Cardiac fibroblast (primary cell): ENCODE measurements at places on chromosomes 13 and 19.

- DNase-seq = no peak
Observed at GRCh38 chr19:49916839-49917733, 11.9 kb upstream of the ATF5 start.

- DNase-seq = no peak
Observed at GRCh38 chr19:18269070-18269723, 5.1 kb downstream of the IQCN start.

DNA sequence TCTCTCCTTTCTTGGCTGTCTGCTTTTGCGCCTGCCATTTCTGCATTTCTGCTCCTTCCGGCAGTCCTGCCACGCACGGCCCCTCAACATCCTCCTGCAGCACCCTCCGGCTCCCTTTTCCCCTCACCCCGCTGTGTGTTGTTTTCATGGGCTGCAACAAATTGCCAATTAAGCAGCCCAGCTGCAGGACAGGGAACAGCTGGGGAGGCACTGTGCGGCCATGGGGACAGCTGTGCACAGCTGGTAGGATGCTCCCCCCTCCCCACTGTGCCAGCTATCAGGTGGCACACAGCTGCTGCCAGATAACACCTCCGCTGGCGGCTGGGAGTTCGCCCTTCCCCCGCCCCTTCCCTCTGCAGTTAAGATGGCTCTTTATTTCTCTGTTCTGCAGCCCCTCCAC is 25.4 kb downstream of the LYL1 start:
- DNase-seq = no peak

- DNase-seq = no peak
Observed at GRCh38 chr13:79407349-79407979, 1.4 kb upstream of the RBM26 start.

DNA sequence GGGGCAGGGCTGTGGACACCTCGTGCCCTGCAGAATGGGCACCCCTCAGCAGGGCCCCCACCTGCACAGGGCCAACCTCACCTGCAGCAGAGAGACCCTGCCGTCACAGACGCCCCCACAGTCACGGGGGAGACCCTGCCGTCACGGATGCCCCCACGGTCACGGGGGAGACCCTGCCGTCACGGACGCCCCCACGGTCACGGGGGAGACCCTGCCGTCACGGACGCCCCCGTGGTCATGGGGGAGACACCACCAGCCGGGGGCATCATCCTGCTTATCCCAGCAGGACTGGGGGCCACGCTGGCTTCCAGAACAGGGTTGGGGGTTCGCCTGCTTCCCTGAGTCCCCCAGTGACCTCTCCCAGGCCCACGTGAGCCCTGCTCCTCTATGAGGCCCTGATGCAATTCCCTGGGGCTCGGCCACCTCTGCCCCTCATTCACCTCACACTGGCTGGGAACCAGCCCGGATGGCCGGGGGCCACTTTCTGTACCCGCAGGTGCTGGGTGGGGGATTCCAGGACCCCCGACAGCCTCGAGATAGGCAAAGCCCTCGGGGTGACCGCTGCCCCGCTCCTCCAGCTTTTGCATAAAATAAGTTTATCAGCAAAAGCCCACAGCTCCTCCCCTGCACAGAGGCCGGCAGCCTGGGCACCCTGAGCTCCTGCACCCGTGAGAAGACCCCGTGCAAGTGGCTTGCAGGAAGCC is 23.6 kb downstream of the SBNO2 start:
- no peak for DNase-seq
